ENCODE measurements at places on chromosomes 7 and 10.

GRCh38 chr10:51743146-51743545, 43.8 kb upstream of the CSTF2T start:
- no peak for DNase-seq

GRCh38 chr10:110410329-110411046, 87.2 kb upstream of the DUSP5 start:
- no peak for DNase-seq

DNA sequence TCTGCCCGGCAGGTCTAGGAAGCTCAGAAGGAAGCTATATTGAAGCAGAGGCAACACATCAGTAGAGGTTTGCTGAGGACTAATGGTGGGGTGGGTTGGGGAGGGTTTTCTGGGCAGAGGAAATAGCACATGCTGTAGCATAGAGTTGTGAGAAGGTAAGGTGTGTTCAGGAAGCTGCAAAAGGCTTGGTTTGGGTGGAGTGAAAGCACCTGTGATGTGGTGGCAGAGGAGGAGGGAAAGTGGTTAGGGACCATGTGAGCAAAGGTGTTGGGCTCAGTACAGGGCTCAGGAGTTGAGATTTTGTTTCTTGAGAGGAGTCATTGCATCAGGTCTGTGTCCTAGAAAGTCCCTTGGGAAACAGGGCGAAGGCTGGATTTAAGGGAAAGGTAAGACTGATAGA, 294.6 kb downstream of the SORCS3 start:
- DNase-seq: no peak

- DNase-seq: peak; percentile 50
Measured at GRCh38 chr10:103145860-103146466, 47.1 kb downstream of the NT5C2 start.

- DNase-seq: no peak
Measured at GRCh38 chr10:56632537-56632936, 271.5 kb upstream of the ZWINT start.

- peak; percentile 14 for DNase-seq
Measured at GRCh38 chr10:125001313-125002046, 59.6 kb downstream of the ZRANB1 start.

GRCh38 chr7:133602291-133602690, 349.4 kb downstream of the EXOC4 start:
- DNase-seq: no peak

DNA sequence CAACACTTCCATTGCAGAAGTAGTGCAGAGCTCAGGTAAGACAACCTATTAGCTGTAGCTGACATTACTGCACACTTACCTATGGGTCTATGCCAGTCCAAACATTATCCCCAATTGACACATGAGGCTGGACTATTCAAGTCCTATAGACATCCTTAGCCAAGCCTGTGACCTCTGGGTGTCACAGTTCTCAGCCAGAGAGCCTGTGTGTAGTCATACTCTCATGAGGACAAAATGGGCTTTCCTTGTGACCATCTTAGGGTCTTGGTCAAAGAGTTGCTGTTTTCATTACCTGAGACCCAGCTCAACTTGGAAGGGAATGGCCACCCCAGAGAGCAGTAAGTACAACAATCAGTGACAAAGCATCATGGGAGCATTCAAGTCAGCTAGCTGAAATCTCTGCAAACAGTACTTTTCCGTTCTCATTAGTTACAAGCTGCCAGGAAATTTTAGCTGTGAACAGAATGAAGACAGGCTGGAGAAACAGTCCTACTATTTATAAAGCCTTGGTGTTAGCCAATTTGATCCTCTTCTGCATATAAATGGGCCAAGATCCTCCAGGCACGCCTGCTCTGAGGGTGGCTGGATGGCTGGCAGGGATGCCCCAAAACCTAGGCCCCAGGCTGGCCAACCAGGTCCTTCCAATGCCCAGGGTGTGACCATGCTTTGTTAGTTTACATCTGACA, 44.3 kb downstream of the NUDCD3 start:
- DNase-seq: no peak

DNA sequence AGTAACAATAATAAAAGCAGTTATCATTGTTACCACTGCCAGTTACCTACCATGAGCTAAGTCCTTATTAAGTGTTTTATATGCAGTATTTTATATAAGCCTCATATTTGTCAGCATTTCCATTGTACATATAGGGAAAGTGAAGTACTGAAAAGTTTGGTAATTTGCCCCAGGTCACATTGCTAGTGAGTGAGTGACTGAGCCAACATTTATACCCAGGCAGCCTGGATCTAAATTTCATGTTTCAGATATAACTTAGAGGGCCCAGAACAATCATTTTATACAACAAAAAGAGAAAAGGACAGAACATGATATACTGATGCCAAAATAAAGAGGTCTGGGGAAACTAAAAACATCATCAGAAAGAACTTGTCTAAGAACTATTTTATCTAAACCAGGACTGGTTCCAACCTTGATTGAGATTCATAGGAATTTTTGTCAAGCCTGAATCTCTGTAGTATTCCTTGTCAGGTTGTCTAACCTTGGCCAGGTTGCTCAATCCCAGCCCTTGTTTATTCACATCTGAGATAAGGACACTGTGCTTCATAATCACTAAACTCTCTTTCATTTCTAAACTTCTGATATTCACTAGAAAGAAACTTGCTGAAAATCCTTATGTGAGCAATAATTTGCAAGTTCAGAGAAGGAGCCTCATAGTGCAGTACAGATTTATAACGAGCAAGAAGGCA, 308.2 kb downstream of the IPMK start:
- no peak for DNase-seq

DNA sequence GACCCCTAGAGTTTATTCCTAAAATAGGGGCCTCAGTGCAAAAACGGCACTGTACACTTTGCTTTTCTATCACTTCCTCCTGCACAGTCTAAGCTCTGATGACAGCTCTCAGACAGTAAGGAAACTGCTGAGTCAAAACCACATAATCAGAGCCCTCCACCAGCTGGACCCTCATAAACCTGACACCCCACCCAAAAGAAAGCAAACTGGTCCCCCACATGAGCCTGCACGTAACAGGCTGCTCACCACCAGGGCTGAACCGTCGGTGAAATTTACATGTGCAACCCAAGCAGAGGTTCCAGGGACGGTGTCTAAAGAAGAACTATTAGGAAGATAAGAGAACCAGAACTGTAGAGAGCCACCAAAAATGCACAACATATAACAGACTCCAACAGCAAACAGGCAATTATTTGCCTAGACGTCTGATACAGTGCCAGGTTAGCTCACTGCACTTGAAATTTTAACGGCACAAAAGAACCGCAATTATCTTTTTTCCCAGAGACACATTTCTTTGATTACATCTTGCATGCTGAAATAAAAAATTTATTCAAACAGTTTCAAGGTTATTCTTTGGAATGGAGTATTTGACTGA, 19.6 kb downstream of the SGMS1 start:
- DNase-seq: no peak

DNA sequence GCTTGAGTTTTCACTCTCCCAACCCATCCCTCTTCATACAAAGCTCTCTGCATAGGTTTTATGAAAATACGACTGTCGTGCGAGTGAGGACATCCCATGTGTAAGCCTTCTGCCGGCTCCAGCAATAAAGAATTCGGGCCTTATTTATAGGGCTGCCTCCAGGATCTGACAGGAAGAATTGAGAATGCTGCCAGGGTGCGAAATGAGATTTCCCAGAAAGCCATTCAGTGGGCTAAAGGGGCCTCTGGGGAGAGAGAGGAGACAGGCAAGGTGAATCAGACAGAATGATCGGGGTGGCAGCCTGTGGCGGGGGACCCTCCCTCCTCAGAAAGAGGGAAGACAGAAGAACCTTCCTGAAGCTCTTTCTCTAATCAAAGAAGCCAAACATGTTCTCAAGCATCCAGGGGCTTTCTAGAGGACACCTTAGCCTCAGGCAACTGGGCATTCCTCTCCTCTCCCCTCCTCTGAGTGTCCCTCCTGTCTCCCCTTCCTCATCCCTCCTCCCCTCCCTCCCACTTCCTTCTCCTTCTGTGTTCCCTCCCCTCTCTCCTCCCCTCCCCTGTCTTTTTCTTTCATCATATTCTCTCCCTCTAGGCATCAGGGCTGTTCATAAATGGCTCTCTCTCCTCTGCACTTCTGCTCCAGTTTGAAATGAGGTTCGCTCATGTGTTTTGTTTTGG, 410.9 kb downstream of the TYW1 start:
- no peak for DNase-seq

- no peak for DNase-seq
Measured at GRCh38 chr7:24820730-24821044, 63.4 kb upstream of the GSDME start.

DNA sequence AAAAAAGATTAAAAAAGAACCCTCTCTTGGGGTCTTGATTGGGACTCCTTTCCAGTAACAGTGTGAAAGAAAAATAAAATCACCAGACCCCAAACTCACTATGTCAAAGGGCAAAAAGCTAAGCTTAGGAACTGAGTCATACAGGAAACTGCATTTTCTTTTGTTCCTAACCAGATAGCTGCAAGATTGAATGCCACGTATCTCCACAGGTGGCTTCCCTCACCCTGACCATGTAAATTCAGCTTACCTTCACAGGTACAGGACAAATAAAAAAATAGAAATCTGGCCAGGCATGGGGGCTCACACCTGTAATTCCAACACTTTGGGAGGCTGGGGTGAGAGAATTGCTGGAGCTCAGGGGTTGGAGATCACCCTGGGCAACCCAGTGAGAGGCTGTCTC, 32.5 kb upstream of the EIF4H start:
- DNase-seq: no peak

GRCh38 chr7:109343678-109344077, 774.0 kb downstream of the DNAJB9 start:
- no peak for DNase-seq

DNA sequence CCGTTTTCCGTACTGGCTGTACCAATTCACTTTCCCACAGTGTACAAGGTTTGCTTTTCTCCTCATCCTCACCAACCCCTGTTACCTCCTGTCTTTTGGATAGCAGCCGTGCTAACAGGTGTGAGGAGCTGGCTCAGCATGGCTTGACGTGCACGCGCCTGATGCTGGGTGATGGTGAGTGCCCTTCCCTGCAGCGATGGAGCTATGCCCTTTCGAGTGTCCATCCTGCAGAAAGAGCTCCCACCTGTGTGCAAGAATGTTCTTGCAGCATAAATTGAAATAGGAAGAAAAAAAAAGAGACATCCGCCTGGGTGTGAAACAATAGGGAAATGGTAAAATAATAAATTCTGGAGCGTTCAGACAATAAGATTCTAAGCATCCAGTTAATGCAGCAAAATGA, 9.5 kb upstream of the UBE3C start:
- no peak for DNase-seq

- DNase-seq: no peak
Measured at GRCh38 chr10:10644676-10645385, 372.8 kb upstream of the CELF2 start.

DNA sequence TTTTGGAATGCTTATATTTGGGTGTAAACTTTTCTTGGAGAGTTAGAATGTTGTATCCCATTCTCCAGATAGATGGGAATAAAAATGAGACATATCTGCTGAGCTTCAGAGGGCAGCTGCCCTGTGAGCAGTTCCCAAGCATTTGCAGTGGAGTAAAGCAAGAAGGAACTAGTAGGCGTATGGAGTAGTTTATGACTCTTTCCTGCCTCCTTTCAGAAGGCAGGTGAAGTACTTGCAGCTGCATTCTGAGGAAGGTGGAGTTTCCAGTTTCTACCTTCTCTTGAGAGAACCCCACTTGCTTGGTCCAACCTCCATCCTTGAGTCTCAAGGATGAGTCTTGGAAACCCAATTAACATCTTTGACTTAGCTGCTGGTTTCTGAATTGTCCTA, 563.6 kb downstream of the LRMDA start:
- no peak for DNase-seq

DNA sequence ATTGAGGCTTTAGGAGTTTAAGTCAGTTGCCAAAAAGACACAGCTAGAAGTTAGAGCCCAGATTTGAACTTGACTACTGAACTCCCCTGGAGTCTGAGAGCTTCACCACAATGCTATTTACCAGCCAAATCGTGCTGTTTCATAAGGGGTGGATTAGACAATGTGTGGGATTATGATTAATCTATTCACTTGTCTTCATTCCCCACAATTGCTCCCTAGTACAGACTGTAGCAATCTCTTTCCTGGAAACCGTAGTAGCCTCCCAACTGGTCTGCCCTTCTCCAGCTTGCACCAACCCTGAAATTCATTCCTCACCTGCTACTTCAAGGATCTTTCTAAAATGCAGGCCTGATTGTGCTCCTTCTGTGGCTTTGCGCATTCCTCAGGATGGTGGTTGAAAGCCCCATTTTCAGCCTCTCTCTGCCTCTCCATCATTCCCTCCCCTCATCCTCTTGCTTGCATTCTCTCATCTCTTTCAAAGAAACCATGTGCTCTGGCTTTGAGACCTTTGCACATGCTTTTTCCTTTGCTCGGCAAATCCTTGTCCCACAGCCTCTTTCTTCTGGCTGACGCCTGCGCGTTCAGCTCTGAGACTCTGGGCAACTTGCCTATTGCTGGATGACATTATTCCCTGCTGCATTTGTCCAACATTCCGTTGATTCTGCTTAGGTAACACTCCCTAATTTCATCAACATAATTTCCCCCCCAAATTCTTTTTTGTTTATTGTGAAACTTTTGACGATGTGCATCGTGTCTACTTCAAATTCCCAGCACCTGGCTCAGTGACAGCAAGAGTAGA, 145.1 kb downstream of the ADRA2A start:
- no peak for DNase-seq

- DNase-seq: no peak
Measured at GRCh38 chr7:154172236-154172635, 120.0 kb downstream of the DPP6 start.

- no peak for DNase-seq
Measured at GRCh38 chr7:111887734-111888133, 318.5 kb downstream of the DOCK4 start.

GRCh38 chr10:130721971-130722370, 585.8 kb downstream of the GLRX3 start:
- DNase-seq: no peak

DNA sequence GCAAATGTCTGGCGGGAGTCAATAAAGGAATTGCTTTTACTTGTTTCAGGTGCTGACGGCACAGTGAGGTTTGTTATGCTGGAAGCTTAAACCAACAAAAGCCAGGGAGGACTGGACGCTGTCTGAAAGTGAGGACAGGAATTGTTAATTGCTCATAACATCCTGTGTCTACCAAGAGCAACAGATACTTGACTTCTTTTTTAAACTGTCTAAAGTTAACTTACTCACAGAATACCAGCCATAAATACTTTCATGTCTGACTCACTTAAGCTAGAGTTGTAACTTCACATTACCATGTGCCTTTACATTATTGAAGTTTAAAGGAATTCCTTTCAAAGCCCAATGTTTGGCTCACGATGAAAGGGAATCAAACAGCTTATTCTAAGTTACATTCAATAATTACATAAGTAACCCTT, 252.7 kb upstream of the SHH start:
- no peak for DNase-seq

GRCh38 chr7:156101355-156101754, 289.1 kb upstream of the SHH start:
- DNase-seq: no peak

GRCh38 chr10:110773693-110774068, 98.0 kb upstream of the PDCD4 start:
- no peak for DNase-seq

- no peak for DNase-seq
Measured at GRCh38 chr7:101106386-101106785, 20.5 kb upstream of the SERPINE1 start.

GRCh38 chr10:86347856-86348255, 18.7 kb downstream of the GRID1 start:
- DNase-seq: no peak
